PC-9 (cell line): ENCODE measurements at places on chromosomes 2 and 18. TPM values are rescaled to one million over a fixed set of nuclear protein-coding genes. Genes with fewer than 3 reads are reported as not detected.

Gene SMAD7
- total RNA-seq, result 5.0 and 5.8 TPM in 2 replicates

Gene SKOR2
- total RNA-seq, result not detected in 2 replicates

Gene DIPK1C
- total RNA-seq, result not detected in 2 replicates

Gene RAPGEF4
- 0.53 TPM in 1 of 2 replicates, not detected in the other for total RNA-seq

Gene RAPH1
- total RNA-seq, result 16.5 and 16.8 TPM in 2 replicates

Gene POMC
- not detected in 2 replicates for total RNA-seq

Gene GALNT3
- total RNA-seq, result 31.6 and 33.1 TPM in 2 replicates

Gene HOXD11
- not detected in 2 replicates for total RNA-seq

Gene NOSTRIN
- 0.48 and 0.68 TPM in 2 replicates for total RNA-seq

Gene MYO5B
- 23.3 and 25.4 TPM in 2 replicates for total RNA-seq

Gene ALPP
- 47.5 and 57.8 TPM in 2 replicates for total RNA-seq

Gene SEPTIN2
- 431 and 500 TPM in 2 replicates for total RNA-seq

Gene LAMA3
- total RNA-seq, result 44.4 and 54.7 TPM in 2 replicates

Gene DPP10
- total RNA-seq, result not detected in 2 replicates

Gene COLEC12
- not detected in 2 replicates for total RNA-seq

Gene COX7A2L
- total RNA-seq, result 141 and 144 TPM in 2 replicates

Gene AMER3
- total RNA-seq, result not detected in 2 replicates

Gene NDUFAF7
- total RNA-seq, result 18.8 and 21.9 TPM in 2 replicates

Gene KHK
- total RNA-seq, result 4.4 and 10.4 TPM in 2 replicates

Gene TDRD15
- 1.9 and 2.9 TPM in 2 replicates for total RNA-seq

Gene GALNT5
- total RNA-seq, result 1.3 and 1.9 TPM in 2 replicates

Gene LGALSL
- total RNA-seq, result 9.7 and 13.0 TPM in 2 replicates

Gene TRIM54
- 8.2 and 9.8 TPM in 2 replicates for total RNA-seq

Gene IL36G
- total RNA-seq, result not detected in 2 replicates

Gene ZNF396
- 1.9 and 2.0 TPM in 2 replicates for total RNA-seq

Gene CYBRD1
- total RNA-seq, result 125 and 132 TPM in 2 replicates

Gene MC4R
- not detected in 2 replicates for total RNA-seq

Gene COL6A3
- 0.57 and 0.75 TPM in 2 replicates for total RNA-seq

Gene METAP1D
- 21.5 and 32.4 TPM in 2 replicates for total RNA-seq

Gene IL1RN
- total RNA-seq, result 5.0 and 8.4 TPM in 2 replicates

Gene KYNU
- 44.5 and 55.7 TPM in 2 replicates for total RNA-seq

Gene PSMA8
- not detected in 2 replicates for total RNA-seq

Gene ANKRD23
- total RNA-seq, result 6.0 and 8.9 TPM in 2 replicates

Gene CFAP210
- 0.96 TPM in 1 of 2 replicates, not detected in the other for total RNA-seq

Gene DNER
- total RNA-seq, result 0.28 and 0.58 TPM in 2 replicates

Gene SLC40A1
- total RNA-seq, result 8.0 and 8.2 TPM in 2 replicates

Gene HAAO
- total RNA-seq, result 0.73 TPM in 1 of 2 replicates, not detected in the other

Gene MYL12B
- 381 and 383 TPM in 2 replicates for total RNA-seq

Gene ING5
- 79.7 and 106 TPM in 2 replicates for total RNA-seq

Gene UBE2F
- 76.7 and 103 TPM in 2 replicates for total RNA-seq
